ENCODE measurements at places on chromosomes 2 and 18.

- no peak for DNase-seq
Measured at GRCh38 chr18:79067611-79068010, 1.6 kb upstream of the ATP9B start.

DNA sequence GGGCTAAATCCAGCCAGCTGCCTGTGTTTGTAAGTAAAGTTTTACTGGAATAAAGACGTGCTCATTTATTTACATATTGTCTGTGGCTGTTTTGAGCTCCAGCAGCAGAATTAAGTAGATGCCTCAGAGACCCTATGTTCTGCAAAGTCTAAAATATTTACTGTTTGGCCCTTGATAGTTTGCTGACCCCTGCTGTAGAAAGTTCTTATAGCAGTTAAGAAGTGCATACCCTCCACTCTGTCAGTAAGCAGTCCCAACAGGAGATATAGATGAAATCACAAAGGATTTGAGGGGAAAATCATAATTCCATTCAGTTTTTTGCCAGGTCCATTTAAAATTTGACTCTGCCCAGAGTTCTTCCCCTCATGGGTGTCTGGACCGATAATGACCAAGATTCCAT, 50.1 kb upstream of the ITM2C start:
- DNase-seq: no peak

DNA sequence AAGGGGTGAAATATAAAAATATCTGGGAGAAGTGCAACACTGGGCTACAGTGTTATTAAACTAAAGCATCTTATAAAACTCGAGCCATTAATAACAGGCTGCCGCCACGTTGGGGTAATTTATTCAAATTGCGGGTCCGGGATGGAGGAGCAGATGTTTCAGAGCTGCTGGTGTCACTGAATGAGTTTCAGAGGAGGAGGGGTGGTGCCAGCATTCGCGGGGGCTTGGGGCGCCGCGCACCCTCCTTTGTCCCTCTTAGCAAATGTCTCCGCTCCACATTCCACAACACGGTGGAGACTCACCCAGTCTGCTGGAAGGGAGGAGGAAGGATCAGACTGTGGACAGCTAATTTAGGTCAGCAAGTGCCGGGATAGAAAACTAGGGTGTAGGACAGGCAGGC, 260.5 kb downstream of the CELF4 start:
- no peak for DNase-seq

DNA sequence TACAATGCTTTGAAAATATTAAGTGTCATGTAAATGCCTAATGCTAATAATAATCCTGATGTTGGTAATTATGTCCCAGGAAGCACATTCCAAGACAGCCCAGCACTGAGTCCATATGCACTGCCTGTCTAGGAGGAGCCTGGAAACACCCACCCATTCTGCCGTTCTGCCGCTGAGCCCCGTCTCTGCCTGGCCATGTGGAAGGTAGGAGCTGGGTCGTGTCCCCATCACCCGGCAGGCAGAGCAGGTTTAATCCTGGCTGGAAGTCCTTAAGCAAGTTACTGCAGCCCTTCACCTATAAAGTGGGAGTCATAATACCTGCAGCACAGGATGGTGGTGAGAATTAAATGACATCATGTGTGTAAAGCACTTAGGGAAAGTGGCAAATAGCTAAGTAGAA, 13.1 kb upstream of the EN1 start:
- DNase-seq: no peak

DNA sequence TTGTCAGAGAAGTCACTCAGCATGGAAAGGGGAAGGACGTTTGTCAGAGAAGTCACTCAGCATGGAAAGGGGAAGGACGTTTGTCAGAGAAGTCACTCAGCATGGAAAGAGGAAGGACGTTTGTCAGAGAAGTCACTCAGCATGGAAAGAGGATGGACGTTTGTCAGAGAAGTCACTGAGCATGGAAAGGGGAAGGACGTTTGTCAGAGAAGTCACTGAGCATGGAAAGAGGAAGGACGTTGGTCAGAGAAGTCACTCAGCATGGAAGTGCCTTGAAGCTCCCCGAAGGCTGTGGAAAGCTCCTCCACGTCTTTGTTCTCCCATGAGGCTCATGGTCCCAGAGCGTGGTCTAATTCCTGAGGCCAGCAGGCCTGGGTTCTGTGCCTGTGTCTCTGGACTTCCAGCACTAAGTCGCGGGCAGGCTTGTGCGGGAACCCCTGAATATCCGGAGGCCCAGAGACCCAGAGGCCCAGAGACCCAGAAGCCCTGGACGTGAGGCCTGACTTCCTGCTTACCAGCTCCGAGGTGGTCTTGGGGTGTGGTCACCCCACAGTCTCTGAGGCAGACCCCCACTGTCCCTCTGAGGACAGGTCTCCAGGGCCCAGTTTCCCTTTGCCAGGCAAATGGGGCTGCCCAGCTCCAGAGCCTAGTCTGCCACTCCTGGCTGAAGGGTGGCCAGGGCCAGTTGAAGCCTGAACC, 70.4 kb upstream of the TWIST2 start:
- DNase-seq: no peak

GRCh38 chr18:44897816-44898215, 217.1 kb downstream of the SETBP1 start:
- no peak for DNase-seq

DNA sequence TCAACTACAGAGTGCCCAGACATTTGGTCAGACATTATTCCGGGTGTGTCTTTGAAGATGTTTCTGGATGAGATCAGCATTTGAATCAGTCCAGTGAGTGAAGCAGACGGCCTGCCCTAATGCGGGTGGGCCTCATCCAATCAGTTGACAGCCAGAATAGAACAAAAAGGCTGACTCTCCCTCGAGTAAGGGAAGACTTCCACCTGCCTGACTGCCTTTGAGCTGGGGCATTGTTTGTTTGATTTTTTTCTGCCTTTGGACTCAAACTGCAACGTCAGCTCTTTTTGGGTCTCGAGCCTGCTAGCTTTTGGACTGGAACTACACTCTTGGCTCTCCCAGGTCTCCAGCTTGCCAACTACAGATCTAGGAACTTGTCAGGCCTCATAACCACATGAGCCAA, 111.7 kb upstream of the AGAP1 start:
- DNase-seq: no peak

GRCh38 chr2:30055548-30055947, 91.3 kb upstream of the YPEL5 start:
- no peak for DNase-seq

- DNase-seq: no peak
Measured at GRCh38 chr2:166610913-166611305, 116.9 kb upstream of the SCN7A start.

DNA sequence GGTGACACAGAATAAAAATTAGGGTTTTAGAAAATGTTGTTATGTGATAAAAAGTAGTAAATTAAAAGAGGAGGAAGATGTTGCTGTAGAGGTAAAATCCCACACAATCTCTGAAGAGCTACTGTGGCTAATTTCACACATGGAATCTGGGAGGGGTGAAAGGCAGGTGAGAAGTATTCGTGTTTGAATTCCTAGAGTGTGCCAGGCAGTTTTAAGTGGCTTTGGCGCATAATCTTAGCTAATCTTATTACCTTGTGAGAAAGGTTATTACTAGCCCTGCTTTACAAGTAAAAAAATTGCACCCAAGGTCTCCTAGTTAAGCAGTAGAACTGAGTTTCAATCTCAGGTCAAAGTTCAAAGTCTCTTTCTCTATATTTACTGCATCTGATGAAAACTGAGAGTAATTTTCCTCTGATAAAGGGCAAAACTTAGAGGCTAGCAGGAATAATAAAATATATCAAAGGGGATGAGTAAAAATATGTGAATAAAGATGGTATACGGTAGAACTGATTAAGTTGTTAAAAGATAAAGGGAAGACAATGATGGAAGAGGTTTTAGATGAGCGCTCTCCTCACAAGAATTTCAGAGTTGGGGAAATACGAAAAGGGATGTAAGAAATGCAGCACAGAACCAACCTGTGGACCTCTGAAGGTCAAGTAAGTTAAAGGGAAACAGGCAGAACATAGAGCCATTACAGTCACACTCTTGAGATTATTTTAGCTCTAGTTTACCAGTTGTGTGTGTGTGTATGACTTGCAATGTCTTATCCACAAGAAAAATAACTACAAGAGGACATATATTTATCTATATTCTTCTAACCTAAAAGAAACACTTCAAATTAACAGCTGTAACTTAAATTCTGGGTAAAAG, 34.8 kb downstream of the GAREM1 start:
- DNase-seq: no peak

- DNase-seq: no peak
Measured at GRCh38 chr2:118670276-118670675, 177.2 kb downstream of the EN1 start.

DNA sequence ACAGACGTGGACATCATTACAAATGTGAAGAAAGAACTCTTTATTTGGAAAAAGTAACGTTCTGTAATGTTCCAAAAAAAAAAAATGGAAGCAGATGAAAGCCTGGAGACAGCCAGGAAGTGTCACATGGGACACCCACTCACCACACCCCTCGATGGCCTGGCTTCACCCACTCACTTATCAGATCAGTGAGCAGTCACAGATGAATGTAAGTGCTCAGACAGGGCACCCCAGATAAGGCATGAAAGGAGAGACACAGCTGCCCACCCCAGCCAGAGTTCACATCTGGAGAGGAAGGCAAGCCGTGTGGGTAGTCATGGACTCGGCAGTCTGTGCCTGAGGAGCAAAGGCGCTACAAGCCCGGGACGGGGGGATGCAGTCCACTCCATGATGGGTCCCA, 105.2 kb downstream of the SEPTIN10 start:
- no peak for DNase-seq

DNA sequence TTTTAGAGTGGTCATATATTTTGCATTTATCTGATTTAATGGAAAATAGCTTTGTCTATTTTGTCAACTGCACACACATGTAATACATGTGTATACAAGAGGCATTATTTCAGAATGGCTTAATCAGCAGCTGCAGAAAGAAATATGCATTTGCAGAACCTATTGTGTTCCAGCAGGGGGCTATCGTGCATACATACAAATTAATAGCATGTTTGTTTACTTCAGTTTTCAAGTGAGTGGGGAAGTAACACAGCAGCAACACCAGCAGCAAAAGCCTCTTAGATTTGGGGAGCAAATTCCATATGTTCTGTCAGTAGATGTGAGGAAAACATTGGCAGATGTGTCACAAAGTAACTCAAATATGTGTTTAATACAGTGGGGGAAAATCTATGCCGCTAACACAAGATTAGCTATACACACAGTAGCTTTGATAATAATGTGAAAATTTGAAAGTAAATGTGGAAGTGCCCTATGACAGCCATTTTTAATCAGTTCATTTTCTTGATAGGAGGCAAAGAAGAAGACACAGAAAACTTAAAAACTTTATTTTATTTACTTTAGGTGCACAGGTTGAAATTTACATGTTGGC, 218.1 kb downstream of the WDR7 start:
- DNase-seq: no peak

GRCh38 chr2:237685408-237685807, 58.0 kb downstream of the LRRFIP1 start:
- no peak for DNase-seq

- DNase-seq: no peak
Measured at GRCh38 chr2:218000136-218000535, 2.7 kb downstream of the TNS1 start.

GRCh38 chr18:35268821-35269220, 21.2 kb downstream of the ZSCAN30 start:
- DNase-seq: no peak

DNA sequence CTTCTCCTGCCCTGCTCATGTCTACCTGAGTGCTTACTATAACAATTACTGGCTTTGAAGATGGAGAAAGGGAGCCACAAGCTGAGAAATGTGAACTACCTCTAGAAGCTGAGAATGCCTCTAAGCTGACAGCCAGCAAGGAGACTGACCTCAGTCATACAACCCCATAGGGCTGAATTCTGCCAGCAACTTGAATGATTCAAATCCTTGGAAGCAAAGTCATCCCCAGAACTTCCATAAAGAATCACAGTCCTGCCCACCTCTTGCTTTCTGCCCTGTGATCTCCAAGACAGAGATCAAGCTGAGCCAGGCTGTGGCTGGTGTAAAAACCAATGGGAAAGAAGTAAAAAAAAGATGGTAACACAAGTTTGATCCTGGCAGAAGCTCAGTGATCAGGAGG, 288.2 kb upstream of the SPHKAP start:
- no peak for DNase-seq

DNA sequence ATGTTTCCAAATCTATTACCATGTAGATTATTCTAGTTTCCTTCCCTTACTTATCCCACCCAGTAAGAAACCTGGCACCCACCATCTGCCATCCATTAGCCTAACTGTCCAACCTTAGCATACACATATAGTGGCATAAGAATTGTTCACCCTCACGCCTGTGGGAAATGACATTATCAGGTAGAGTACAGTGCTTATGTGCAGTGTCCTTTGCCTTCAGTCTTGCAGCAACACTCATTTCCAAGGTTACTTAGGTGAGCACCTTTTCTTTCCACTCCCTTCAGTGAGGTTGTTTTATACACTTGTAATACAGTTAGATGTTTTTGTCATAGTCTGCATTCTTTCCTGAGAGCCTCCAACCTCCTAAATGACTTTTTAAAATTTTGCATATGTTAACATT, 18.1 kb downstream of the AQP12B start:
- no peak for DNase-seq

DNA sequence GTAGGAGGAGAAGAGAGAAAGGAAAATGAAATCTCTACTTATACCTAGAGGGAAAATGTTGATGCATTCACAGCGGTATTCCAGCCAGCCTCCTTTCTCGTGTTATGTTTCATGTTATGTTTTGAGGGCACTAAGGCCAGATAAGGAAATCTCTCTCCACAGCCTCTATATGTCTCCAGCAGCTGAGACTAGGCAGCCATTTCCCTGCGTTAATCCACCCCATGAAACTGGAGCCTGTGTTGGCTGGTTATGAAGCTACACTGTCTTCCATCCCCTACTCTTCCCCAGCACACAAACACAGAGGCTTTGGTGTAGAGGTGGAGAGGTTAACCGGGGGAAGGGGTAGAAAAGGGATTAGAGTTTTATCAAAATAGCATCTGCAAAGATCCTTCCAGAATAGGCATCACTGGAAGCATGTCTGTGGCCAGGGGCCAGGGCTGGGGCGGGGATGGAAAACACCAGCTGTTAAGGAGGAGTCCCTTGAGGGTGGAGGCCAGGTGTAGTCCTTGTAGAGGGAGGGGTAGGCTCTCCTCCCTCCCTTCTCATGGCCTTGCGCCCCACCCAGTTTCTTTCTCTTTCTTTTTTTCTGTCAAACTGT, 100.9 kb upstream of the TNP1 start:
- no peak for DNase-seq

DNA sequence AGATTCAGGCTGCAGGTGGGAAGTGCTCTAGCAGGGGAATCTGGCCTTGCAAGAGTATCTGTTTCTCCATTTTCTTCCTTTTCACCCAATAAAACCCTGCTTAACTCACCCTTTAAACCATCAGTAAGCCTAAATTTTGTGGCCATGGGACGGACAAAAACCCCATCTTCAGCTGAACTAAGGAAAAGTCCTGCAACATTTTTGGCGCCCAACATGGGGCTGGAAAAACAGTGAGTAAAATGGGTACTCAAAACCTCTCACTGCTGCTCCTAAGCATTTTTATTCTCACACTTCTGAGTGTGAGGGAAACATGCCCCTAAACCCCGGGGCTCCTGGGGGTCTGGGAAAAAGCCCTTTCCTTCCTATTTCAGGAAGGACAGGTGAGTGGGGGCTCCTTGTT, 414.3 kb downstream of the ZNF804A start:
- no peak for DNase-seq
